ENCODE measurements at places on chromosomes 16 and 17.

GRCh38 chr17:29584452-29585079 lies 4.9 kb downstream of the GIT1 start:
- peak; percentile 82 for DNase-seq

- DNase-seq: no peak
Measured at GRCh38 chr17:16519021-16519420, 27.0 kb upstream of the LRRC75A start.

- DNase-seq: no peak
Measured at GRCh38 chr17:2051061-2051932, 3.6 kb upstream of the HIC1 start.

DNA sequence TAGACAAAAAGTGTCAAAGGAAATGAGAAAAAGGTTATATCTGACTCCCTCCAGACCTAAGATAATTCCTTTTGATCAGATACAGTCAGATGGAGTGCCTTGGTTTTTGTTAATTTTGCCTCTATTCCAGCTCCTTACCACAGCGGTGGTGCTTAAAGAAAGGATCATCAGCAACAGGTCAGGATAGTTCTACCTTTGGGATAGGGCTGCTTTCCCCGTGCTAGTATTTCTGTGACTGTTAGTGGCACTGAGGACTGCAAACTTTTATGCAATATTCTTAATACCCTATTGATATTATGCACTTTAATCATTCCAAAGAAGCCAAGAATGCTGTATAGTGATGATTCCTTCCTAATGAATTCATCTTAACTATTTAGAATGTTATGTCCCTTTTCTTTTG lies 24.5 kb downstream of the NQO1 start:
- DNase-seq: no peak
